ENCODE measurements at places on chromosomes 1 and 21.

- DNase-seq: no peak
These were observed 486.7 kb downstream of the OMA1 start for GRCh38 chr1:58059789-58060188.

- DNase-seq: peak; percentile 13
These were observed 123.6 kb downstream of the MACF1 start for GRCh38 chr1:39328095-39328494.

GRCh38 chr1:226302731-226303130 lies 6.2 kb downstream of the LIN9 start:
- DNase-seq: no peak

GRCh38 chr1:147579532-147579931 lies 38.2 kb downstream of the BCL9 start:
- peak; percentile 12 for DNase-seq

DNA sequence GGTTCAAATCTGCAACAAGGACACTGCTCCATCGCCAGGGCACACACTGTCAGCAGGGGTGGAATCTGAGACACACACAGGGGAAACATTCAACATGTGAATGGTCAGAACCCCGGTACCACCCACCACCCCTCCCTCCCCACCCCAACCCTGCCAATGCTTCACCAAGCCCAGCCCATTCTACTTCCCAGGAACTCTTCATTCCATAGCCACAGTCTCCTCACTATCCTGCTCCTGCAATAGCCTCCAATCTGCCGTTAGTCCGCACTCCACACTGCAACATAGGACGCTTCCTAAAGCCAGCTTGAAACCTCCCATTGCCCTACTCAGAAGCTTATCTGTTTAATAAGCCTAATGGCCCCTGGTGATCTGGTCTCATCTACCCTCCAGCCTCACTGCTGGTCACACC lies 7.5 kb upstream of the RAB3B start:
- no peak for DNase-seq

DNA sequence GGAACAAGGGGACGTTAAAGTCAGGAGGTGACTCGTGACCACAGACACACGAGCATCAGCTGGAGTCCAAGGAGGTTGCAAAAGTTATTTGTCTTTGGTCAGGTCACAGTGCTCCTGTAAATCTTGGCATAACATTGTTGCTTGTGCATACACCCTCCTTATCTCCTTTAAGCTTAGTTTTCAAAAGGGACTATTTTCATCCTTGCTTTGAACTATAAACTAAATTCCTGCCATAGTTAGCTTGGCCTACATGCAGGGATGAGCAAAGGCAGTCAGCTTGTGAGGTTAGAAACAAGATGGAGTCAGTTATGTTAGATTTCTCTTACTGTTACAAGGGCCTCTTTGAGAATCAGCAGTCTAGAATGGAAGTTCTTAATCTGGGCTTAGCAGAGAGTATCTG lies 28.0 kb upstream of the FASLG start:
- no peak for DNase-seq

DNA sequence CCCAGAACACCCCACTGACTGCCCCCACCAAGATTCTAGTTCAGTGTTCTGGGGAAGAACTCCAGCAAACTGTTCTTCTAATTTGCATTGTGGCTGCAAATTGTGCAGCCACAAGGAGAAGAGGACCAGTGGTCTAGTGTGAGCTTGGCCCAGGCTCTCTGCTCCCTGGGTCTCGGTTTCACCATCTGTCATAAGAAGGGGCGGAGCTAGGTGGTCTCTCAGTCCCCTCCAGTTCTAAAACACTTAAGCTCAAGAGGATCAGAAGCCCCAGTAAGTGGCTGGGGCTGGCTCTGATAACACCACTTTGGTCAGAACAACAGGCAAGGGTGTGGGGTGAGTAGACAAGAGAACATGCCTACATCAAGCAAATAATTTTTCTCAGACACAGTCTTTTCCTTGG lies 99.9 kb downstream of the BEND5 start:
- no peak for DNase-seq

GRCh38 chr1:225484657-225485214 lies 56.9 kb upstream of the LBR start:
- no peak for DNase-seq

DNA sequence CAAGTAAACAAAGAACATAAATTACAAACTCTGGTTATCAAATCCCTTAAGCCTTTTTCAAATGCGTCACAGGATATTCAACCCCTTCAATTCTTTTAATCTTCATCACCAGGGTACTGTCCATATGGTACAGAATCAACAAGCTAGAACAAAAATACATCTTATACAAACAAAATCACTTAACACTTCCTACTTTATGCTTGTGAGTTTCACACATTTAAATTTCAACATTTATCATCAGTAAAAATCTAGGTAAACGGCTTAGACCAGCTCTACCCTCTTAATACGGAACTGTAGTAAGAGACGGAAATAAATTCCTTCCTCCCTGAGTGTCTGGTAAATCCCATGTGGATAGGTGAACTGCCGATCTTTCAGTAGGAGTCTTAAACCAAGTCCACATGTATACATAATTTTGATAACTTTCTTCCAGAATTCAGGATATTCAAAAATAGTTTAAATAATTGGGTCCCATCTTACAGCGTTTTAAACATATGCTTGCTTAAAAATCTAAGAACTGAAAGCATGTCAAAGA lies 1.0 kb downstream of the CCDC181 start:
- no peak for DNase-seq

GRCh38 chr1:198667186-198667585 lies 28.3 kb downstream of the PTPRC start:
- no peak for DNase-seq

DNA sequence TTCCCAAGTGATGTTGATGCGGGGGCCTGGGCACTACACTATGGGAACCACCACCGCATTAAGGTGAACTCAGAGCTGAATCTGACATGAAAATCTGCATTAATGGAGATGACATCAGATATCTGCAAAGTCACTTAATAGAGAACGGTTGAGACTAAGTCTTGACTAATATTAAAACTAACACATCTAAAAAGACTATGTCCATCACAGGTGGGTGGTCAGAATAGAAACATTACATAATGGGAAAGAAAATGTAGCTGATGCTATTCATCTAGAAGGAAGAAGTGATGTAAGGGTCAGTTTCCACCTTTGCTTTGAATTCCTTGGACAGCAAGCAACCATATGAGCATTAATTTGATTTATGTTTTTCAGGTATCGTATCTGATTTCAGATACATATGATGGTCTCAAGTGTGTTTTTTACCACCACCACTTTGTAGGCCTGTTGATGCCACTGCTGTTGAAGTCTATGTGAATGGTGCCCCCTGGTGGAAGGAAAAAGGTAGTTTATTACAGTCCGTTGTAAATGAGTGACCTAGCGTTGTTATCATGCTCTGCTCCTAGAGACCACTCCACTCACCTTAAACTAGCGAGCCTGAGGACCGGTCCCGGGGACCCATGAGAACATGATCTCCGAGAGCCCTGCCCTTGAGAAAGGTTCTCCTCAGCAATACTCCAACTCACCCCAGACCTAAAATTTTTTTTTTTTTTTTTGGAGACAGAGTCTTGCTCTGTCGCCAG lies 73.5 kb downstream of the BACH1 start:
- DNase-seq: peak; percentile 83

DNA sequence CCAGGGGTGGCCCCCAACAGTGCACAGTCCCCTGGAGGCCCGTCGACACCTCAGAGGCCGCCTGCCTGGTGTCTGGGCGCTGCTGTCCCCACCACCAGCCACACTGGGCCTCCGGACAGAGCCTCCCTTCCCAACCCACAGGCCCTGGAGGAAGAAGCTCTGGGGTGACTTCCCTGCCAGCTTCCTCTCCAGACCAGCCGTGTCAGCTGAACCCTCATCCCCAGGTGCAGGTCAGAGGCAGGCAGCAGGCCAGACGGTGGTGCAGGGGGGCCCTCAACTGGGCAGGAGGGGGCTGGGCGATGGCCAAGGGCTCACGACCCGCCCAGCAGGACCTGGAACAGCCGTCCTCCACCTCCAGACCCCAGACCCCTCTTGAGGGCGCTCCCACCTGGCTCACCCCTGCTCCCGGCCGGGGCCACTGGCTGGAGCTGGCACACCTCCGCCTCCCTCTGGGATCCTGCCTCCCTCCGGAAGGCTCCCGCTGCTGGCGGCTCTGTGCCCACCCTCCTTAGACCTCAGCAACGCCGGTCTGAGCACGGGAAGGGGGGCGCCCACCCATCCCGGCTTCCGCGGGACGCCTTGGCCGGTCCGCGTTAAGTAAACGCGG lies 520 bp downstream of the TNFRSF18 start:
- no peak for DNase-seq

DNA sequence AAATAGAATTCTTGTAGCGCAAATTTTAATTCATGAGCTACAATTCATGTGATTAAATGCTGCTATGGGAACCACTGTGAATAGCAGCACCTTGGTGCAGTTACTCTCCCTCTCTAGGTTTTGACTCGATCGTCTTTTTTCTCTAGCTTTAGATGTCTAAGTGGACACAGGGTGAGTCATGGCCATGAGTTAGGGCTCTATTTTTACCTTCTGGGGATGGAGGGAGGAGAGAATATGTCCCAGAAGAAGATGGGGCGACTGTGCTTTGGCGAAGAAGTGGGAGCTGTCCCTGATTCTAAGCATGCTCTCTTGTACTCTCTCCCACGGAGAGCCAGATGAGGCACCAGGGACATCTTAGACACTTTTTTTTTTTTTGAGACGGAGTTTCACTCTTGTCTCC lies 1.6 kb upstream of the OR2B11 start:
- no peak for DNase-seq

- DNase-seq: no peak
These were observed 18.0 kb downstream of the DYNLT5 start for GRCh38 chr1:66770240-66770639.

GRCh38 chr1:47867438-47868347 lies 129.5 kb downstream of the TRABD2B start:
- no peak for DNase-seq

- DNase-seq: no peak
These were observed 544 bp downstream of the PPM1J start for GRCh38 chr1:112714313-112715263.

DNA sequence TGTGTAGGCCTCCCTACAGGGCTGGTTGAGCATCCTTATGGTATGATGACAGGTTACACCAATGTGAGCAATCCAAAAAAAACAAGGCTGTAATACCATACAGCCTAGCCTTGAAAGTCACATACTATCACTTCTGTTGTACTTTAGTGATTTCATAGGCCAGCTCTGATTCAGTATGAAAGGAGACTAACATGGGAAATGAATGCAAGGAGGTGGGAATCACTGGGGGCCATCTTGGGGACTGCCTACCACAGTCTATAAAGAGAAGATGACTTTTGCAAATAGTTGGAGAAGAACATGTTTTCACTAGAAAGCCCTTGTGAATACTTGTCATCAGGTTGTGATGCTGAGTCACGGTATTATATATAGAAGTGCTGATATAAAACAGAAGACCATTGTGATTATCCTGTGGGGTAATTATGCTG lies 270.7 kb downstream of the S1PR1 start:
- no peak for DNase-seq

- DNase-seq: no peak
These were observed 165.5 kb downstream of the ZSCAN20 start for GRCh38 chr1:33637846-33638440.

DNA sequence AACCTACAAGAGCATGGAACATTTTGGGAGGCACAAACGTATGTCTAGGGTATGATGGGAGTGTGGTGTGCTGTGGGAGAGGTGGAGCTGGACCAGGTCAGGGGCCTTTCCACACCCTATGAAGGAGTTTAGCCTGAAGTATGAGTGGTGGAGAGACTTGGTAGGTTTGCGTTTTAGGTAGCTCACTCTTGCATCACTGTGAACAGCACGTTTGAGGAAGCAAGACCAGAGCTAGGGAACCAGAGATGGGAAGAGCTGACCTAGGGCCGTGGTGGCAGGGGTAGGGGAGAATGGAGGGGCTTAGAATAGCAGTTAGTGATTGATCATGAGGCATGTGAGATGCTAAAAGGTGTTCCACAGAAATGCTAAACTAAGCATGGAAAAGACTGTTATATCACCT lies 25.1 kb upstream of the ZFP69B start:
- no peak for DNase-seq

- DNase-seq: no peak
These were observed 359.0 kb upstream of the PTBP2 start for GRCh38 chr1:96362623-96363022.

- no peak for DNase-seq
These were observed 9.2 kb upstream of the SERTAD4 start for GRCh38 chr1:210223226-210223904.

DNA sequence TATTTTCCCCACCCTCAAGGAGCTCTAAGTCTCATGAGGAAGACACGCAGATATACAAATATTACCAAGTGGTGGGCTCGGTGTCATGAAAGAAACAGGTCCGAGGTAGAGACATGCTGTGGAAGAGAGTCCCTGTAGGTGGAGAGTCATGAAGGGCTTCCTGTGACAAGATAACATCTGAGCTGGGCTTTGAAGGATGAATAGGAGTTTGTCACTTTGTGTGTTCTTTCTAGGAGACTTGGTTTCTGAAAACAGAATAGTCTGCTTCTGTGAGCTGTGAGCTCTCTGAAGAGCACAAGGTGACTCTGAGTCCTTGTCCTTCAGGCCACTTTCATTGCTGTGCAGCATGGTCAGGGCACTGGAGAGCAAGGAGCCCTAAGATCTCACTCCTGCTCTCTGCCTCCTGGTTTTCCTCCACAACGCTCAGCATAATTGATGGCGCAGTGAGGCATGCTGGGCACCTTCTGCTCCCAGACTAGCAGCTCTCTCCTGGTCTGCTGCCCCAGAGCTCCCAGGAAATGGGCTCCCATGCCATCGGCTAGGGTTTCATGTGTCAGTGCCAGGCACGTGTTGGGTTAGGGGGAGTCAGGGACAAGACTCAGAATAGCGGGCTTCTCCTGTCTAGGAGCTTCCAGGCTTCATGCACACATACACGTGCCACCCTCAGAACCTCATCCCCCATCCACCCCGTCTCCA lies 209.9 kb upstream of the CSF3R start:
- DNase-seq: no peak

GRCh38 chr1:171515299-171515698 lies 30.0 kb downstream of the PRRC2C start:
- no peak for DNase-seq

GRCh38 chr1:181115368-181115684 lies 26.8 kb downstream of the IER5 start:
- DNase-seq: no peak

DNA sequence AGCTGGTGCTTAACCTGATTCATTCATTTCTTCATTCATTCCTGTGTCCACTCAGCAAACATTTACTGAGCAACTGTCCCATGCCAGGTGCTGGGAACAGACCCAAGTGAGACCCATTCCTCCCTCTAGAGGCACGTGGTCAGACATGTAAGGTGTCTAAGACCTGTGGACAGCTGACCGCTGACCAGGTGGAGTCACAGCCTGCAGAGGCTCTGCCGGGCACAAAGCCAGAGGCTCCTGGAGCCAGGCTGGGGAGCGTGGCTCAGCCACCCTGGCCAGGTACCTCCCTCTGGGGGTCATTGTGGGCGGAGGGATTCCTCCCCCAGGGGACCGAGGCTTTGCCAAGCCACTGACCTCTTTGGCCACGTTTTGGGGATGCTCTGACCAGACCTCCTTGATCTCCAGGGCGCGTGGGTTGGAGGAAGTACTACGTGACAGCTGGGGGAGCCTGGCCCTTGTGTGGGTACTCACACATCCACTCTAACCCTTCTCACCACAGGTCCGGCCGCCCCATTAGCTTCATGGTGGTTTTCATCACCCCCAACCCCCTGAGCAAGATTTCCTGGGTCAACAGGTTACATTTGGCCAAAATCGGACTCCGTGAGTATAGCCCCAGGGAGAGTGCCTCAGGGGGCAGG lies 100.3 kb downstream of the ARHGEF10L start:
- DNase-seq: no peak

Measured in CD4-positive, alpha-beta T cell treated with Interleukin-2 at 100 ng/mL for 4 hours (primary cell).